ENCODE measurements at places on chromosomes 7 and 10.

DNA sequence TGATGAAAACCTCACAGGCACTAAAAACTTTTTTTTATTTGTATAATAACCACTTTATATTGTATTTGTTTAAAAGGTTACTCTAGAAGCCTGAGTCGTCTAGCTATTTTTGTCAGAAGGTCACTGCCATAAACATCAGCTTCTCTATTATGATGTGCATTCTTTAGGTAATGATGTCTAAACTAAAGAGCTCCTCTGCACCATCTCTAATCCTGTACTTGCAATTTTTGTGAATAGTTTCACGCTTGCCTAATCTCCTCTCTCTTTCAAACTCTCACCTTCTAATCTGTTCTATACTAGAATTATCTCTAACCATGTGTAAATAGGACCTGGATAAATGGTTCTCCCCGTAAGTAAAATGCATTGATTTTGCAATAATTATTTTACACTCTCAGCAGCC is 10.5 kb upstream of the CHUK start:
- no peak for DNase-seq

GRCh38 chr7:129739427-129739826 is 127.9 kb downstream of the NRF1 start:
- DNase-seq: no peak

DNA sequence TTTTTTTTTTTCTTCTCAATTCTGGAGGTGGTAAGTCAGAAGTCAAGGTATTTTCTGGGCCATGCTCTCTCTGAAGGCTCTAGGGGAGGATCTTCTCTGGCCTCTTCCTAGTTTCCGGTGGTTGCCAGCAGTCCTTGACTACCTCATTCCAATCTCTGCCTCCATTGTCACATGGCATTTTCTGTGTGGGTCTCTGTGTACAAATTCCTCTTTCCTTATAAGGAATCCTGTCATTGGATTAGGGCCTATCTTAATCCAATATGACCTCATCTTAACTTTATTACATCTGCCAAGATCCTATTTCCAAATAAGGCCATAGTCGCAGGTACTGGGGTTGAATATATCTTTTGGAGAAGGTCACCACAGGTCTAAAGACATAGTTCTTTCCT is 129.3 kb upstream of the PRR15 start:
- DNase-seq: no peak

DNA sequence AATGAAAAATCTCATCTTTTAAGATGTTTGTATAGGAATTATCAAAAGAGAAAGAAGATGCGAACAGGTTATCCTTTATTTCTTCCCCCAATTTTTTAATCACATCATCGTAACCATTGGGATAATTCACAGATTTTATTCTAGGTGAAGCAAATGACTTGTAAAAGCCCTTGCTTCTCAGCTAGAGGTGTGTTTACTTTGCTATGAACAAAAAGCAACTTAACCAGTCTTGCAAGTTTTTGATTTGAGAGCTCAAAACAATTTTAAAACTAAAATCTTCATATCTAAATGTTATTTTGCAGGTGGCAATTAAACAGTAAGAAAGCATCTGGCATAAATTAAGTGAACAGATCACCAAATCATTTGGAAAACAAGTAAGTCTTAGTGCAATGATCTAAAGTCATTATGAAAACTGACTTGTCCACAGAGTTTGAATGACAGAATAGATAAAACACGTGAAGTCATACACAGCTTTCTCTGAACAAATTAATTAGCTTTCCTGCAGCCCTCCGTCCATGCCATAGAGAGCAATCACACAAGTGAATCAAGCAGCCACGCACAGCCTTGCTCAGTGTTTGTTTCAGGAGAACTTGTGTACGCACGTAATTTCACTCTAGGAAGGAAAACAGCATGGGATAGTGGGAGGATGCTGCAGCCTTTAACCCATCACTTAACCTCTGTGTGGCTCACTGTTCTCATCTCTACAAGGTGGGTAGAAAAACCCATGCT is 85.0 kb upstream of the ZNF800 start:
- DNase-seq: no peak

- DNase-seq: no peak
Observed at GRCh38 chr10:75865413-75866299, 434.2 kb downstream of the LRMDA start.

- DNase-seq: no peak
Observed at GRCh38 chr10:14688606-14689005, 86.1 kb downstream of the FAM107B start.

- no peak for DNase-seq
Observed at GRCh38 chr7:155203059-155203881, 94.4 kb upstream of the INSIG1 start.

Data from HuH-7.5 (cell line).